ENCODE measurements at places on chromosomes 2 and 18.
A peak's percentile ranks its signal among the peaks of the same experiment; 100 is the strongest.

DNA sequence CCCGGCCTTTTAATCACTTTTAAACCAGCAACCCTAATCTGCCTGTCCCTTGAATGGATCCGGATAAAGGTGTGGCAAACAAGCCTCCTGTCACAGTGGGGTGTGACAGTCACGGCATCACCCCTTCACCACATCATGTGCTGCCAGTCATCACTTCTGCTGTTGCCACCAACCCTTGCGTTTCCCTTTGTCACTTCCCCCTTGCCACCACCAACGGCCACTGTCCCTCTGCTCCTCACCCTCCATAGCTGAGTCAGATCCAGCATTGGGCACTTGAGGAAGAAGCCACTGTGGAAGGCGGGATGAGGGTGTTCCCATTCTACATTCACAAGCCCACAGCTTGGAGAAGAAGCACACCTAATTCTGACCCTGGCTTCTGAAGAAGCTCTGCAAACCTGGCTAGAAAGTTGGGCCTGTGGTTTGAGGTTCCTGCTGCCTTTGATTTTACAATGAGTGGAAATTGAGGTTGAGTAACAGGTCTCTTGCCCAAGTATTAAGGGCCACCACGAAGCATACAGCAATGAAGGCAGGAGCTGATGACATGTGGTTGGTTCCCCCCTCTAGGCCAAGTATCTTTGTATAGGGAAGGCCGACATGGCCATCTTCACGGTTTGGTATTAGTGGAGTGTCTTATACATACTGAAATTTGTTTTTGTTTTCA is 22.9 kb upstream of the DARS1 start:
- DNase-seq: no peak

DNA sequence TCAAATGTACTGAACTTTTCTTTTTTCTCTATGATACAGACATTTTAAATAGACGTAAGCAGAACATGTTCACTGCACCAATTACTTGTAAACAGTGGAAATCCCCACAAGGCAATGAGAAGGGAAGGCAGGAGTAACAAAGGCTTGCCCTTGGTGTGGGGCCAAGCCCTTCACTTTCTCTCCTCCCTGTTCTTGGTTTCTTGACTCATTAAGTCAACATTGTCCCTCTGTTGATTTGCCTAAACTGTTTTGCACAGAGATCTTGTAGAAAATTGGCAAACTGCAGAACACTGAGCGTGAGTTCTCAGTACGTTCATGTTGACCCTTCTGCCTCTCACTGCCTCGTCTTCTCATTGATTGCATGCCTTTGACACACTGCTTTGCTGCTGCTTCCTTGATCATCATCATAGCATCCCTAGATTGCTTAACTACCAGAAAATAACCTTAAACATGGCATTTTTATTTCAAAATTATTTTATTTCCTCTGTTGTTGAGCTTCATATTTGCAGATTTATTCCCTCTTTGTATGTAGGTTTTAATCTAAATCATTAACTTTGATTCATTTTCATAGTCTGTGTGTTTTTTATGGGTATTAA is 257.7 kb downstream of the PTGR3 start:
- no peak for DNase-seq

DNA sequence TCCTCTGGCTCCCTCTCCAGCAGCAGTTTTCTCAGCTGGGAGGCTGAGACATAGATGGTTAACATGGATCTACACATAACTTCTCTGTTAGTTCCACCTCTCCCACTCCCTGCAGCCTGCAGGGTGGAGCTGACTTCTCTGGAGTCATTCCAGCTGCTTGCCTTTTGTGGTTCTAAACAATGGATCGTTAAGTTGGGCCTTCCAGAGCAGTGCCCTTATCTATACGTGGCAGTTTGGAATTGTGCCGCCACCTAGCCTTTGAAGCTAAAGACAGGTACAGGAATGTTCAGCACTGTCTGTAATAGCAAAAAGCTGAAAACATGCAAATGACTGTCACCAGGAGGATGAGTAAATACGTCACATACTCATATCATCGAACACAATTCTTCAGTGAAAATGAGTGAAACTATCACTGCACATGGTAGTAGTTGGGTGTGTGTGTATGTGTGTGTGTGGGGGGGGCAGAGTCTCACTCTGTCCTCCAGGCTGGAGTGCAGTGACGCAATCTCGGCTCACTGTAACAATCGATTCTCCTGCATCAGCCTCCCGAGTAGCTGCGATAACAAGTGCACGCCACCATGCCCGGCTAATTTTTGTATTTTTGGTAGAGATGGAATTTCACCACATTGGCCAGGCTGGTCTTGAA is 50.3 kb downstream of the SH2D6 start:
- no peak for DNase-seq

GRCh38 chr2:174630107-174630506 is 32.5 kb upstream of the WIPF1 start:
- no peak for DNase-seq

- no peak for DNase-seq
Measured at GRCh38 chr18:44771572-44771955, 90.9 kb downstream of the SETBP1 start.

- DNase-seq: no peak
Measured at GRCh38 chr18:12279781-12280531, 25.8 kb downstream of the CIDEA start.

GRCh38 chr18:42860011-42860410 is 255.5 kb downstream of the RIT2 start:
- DNase-seq: no peak

DNA sequence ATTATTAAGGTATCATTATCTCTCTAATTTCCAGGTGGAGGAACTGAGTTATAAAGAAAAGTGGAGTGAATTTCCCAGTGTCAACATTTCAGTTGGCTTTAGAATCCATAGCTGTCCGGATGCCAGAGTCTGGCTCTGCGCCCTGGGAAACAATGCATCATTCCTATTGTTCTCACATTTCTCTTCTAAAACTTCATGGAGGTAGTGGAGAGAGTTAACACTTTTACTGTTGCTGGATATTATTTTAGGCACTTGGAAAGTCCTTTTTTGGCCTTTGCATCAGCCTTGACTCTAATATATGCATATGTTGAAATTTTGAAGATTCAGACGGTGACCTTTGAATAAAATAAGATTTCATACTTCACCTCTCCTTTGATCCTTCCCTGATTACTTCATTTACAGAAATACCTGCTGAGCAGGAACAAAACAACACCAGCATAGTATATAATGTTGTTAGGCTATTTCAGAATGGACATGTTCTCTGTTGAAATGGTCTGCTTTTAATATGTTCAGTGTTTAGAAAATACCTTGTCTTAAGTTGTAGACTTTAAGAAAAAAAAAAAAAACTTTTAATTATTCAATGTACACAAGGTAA is 148.8 kb downstream of the EPHA4 start:
- no peak for DNase-seq

- DNase-seq: no peak
Measured at GRCh38 chr18:63058521-63058920, 261.0 kb downstream of the BCL2 start.

DNA sequence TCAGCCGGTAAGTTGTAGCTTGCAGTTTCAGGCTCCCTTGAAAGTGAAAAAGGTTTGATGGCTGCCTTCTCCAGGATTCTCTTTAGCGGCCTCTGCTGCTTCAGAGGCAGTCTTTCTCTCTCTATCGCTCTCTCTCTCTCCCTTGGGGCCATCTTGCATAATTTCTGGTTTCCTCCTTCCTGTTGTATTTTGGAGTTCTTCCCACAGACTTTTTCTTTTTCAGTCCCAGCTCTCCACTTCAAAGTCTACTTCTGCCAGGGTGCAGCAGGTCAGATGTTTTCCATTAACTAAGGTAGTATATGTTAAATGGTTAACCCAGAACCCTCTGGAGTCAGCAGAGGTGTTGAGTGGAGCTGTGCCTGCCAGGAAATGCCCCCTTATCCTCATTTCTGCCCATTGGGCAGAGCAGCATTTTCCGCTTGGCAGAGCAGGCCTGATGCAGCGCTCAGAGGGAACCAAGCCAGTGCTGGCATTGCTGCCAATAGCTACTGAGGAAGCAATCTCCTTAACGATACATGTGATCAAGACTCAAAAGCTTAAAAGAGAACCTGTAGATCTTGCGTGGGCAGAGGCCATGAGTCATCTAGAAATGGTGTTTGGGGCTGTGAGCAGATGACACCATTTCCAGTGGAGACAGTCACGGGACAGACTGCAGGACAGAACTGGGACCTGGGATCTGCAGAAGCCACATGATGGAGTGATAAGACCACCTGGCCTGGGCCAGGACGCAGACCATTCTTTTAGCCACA is 20.8 kb downstream of the DBI start:
- peak; percentile 54 for DNase-seq

DNA sequence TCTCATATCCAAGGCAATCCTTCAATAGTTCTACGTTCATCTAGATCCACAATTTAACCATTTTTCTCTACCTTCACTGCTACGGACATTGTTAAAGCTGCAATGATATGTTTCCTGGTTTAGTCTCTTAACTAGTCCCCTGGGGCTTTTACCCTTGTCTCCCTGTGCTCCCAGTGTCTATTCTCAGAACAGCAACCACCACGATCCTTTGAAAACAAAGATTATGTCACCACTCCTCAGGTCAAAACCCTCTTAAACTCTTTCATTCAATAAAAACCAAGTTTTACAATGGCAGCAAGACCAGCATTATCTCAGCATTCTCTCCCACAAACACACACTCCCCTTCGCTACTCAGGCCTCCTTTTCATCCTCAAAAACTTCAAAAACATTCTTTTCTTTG is 298.2 kb upstream of the CHST9 start:
- no peak for DNase-seq

- DNase-seq: no peak
Measured at GRCh38 chr18:52222211-52222610, 117.8 kb upstream of the DCC start.

- no peak for DNase-seq
Measured at GRCh38 chr2:241863536-241863954, 4.9 kb upstream of the PDCD1 start.

GRCh38 chr2:96763511-96764252 is 3.0 kb downstream of the CNNM4 start:
- peak; percentile 34 for DNase-seq

- DNase-seq: no peak
Measured at GRCh38 chr2:121019071-121019470, 265.9 kb downstream of the TFCP2L1 start.

DNA sequence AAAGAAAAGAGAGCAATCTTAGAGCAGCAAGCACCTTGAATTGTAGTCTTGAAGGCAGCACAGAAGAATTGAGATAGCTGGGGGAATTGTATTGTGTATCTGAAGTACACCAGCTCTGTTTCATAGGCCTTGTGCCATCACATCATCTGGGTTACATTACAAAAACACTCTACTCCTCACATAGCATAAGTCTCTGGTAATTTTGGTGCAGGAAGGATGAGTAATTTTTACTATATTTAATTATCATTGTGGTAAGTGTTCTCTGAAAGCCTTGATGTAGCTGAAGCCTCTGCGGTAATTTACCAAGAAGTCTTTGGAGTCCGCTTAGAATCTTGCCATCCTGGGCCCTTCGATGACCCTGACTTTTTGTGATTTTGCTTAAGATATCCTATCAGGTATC is 291.1 kb downstream of the ARHGAP15 start:
- no peak for DNase-seq

GRCh38 chr2:231297108-231297908 is 98.2 kb upstream of the B3GNT7 start:
- peak; percentile 76 for DNase-seq

GRCh38 chr2:138522556-138522955 is 21.0 kb downstream of the SPOPL start:
- no peak for DNase-seq

GRCh38 chr2:120494446-120494845 is 148.5 kb downstream of the INHBB start:
- DNase-seq: no peak

DNA sequence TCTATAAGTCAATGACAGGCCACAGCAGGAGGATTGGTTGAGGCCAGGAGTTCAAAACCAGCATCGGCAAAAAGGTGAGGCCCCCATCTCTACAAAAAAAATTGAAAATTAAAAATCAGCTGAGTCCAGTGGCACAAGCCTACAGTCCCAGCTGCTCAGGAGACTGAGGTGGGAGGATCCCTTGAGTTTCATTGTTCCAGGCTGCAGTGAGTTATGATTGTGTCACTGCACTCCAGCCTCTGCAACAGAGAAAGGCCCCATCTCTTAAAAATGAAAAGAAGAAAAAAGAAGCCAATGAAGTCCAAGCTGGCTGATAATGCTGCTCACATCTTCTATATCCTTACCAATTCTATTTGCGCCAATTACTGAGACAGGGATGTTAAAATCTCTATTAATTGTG is 39.1 kb downstream of the MRPS5 start:
- no peak for DNase-seq

DNA sequence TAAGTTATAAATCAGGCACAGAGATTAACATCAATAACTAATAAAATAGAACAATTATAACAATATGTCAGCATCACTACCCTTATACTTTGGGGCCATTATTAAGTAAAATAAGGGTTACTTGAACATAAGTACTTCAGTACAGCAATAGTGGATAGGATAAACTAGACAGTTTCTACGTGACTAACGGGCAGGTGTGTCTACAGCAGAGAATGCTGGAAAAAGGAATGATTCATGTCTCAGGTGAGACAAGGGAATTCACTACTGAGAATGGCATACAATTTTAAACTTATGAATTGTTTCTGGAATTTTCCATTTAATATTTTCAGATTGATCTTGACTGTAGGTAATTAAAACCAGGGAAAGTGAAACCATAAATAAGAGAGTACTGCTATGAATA is 5.5 kb downstream of the WDR75 start:
- no peak for DNase-seq

DNA sequence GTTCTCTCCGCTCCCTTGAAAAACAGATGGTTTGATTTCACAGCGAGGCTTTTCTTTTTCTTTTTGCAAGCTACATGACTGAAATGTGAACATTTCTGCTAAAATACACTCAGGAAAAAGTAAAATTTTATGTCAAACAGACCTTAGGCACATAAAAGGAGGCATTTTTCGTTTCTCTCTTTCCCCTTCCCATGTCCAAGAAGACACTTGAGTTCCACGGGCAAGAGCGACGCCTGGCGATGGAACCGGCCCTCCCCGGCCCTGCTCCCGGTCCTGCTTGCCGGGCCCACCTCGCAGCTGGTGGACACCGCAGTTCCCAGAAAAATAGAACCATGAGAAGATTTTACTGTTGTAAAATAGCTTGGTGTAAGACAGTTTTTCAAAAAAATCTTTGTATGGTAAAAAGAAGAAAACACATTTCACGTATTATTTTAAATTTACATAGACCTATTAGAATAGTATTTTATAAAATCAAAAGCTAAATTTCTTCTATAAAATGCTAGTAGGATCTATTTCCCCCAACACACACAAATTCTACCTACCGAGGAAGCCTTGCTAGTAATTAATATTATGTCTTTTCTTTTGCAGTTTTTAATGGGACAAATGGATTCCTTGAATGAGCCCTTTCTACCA is 2.3 kb upstream of the ALKAL2 start:
- DNase-seq: no peak

DNA sequence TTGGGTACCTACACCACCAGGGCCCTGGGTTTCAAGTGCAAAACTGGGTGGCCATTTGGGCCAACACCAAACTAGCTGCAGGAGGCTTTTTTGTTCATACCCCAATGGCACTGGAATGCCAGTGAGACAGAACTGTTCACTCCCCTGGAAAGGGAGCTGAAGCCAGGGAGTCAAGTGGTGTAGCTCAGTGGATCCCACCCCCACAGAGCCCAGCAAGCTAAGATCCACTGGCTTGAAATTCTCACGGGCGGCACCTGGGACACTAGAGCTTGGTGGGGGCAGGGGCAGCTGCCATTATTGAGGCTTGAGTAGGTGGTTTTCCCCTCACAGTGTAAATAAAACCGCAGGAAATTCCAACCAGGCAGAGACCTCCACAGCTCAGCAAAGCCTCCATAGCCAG is 46.0 kb upstream of the FAM110C start:
- no peak for DNase-seq
